ENCODE measurements at places on chromosomes 3 and 15.
A peak's percentile ranks its signal among the peaks of the same experiment; 100 is the strongest.

DNA sequence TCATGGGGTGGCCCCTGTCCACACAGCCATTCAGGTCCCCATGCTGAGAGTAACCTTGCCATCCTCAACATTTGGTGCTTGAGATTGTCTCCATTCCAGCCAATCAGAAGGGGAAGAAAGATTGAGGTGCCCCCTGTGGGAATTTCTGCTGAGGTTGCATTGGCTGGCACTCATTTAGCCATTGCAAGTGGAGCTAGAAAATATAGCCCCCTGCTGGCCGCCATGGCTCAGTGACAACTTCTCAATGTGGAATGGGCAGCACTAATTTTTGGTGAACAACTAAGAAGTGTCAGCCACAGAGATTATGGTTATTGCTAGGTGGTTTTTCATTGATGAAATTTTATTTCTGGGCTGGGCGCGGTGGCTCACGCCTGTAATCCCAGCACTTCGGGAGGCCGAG lies 22.0 kb downstream of the COL6A6 start:
- no peak for DNase-seq

GRCh38 chr3:10248984-10249748 lies 907 bp downstream of the TATDN2 start:
- DNase-seq = no peak

DNA sequence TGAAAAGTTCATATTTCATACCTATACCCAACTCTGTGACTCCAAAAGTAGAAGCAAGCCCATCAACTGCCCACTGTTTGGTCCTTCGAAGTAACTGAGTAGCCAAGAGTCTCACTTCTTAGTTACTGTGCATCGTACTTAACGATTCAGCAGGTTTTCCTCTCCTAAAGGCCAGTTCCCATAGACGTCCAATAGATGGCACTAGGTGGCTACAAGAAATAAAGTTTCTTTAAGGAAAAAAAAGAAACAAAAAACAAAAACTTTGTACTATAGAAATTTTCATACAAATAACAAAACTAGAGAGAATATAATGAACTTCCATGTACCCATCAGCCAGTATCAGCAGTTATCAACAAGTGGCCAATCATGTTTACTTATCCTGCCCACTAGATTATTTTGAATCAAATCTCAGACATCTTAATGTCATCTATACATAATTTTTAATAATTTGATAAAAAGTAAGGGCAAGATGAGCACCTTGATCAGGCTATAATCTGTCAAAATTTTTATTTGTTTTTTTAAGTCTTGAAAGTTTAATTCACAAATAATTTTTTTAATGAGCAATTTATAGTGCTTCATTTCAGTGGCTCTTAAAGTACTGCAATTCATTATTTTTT lies 63.8 kb upstream of the ACP3 start:
- DNase-seq = no peak

GRCh38 chr3:43378066-43378935 lies 92.0 kb downstream of the SNRK start:
- peak; percentile 39 for DNase-seq

- no peak for DNase-seq
Measured at GRCh38 chr3:58214484-58215316, 3.9 kb upstream of the DNASE1L3 start.

DNA sequence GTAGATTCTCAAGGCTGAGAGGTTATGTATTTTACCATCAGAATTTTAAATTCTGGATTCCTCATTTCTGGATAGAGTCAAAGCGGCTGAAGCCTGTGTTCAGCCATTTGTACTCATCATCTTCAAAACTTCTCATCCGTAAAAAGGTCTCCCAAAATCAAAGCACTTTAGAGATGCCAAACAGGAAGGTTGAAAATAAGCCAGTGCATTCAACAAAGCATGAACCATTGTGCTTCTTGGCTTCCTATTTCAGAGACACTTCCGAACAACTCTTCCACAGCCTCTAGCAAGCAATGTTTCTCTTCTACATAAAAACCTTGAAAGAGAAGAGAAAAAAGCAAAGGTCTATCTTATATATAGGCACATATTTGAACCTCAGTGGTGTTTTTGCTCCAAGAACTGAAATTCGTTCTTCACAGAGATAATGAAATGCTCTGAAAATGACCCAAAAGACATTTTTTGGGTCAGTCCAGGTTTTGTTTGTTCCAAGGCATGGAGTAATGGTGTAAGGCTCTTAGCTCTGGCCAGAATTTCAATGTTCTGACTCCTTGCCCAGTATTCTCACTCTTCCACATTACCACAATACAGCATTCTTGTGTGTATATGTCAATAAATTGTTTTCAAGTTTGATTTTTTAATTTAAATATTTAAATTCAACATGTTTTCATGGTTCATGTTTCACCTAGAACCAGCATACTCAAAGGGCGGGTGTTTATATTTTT lies 163.1 kb downstream of the STAC start:
- DNase-seq = no peak

GRCh38 chr15:57522148-57522547 lies 69.6 kb upstream of the MYZAP start:
- no peak for DNase-seq

DNA sequence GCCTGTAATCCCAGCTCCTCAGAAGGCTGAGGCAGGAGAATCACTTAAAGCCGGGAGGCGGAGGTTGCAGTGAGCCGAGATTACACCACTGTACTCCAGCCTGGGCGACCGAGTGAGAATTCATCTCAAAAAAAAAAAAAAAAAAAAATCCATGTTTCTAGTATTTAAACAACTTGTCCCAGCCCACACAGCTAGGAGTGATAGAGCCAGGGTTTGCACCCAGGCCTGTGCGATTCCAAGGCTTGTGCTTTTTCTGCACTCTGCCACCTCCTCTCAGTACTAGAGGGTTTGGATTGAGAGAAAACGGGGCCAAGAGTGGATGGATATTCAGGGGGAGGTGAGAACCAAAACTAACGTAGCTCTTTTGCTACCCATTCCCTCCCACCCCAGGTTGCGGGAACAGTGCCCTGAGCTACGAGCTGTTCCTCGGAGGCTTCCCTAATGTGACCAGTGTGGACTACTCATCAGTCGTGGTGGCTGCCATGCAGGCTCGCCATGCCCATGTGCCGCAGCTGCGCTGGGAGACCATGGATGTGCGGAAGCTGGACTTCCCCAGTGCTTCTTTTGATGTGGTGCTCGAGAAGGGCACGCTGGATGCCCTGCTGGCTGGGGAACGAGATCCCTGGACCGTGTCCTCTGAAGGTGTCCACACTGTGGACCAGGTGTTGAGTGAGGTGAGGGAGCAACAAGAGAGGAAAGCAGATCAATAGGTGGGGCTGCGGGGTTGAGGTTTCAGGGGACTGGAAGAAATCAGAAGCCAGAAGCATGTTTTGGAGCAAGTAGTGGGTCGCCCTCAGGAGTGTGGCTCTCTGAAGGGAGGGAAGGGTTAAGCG lies 4.1 kb downstream of the CAMK2N2 start:
- DNase-seq = no peak

GRCh38 chr3:142910280-142910679 lies 21.4 kb upstream of the PCOLCE2 start:
- DNase-seq = no peak

- DNase-seq = no peak
Measured at GRCh38 chr15:60044636-60045270, 40.6 kb downstream of the FOXB1 start.
